Omental fat pad (tissue), 4 donors: ENCODE measurements at places on chromosomes 7 and 10.

DNA sequence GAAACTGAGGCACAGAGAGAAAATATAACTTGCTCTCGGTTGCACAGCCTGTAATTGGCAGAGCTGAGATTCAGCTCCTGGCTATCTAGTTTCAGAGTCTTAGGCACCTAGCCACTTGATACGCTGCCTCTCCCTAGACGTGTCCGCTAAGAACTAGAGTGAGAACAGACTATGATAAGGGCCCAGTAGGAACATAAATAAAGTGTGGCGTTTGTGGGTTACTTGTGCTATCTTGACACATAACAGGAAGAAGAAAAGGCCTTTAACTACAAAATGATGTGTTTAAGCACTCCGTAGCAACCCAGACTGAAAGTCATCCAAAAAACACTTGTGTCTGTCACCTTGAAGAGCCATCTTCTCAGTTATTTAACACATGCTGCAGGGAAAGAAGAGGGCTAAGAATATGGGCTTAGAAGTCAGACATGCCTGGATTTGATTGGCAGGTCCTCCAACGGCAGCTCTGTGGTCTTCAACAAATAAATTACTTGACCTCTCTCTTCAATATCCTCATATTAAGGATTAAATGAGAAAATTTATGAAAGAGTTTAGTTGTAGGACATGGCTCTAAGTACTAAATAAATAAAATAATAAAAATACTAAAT lies 96.2 kb downstream of the SGMS1 start:
- DNase-seq = no peak

DNA sequence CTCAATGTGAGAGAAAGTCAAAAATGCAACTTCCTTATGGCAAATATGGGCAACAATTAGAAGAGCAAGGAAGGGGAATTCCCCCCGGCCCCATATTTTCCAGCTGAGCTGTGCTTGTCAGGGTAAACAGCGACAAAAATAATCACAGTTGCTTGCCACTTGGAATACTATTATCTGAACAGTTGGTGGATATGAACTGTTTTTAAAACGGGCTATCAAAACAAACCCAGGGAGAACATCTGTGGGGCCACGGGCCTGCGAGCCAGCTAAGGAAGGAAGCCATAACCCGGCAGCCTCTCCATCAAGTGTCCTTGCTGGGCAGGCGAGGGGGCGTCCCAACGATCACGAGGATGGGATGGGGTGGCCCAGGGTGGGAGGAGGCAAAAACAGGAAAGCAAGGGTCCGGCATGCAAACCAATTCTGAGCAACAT lies 228.4 kb downstream of the ARHGAP12 start:
- DNase-seq = no peak

DNA sequence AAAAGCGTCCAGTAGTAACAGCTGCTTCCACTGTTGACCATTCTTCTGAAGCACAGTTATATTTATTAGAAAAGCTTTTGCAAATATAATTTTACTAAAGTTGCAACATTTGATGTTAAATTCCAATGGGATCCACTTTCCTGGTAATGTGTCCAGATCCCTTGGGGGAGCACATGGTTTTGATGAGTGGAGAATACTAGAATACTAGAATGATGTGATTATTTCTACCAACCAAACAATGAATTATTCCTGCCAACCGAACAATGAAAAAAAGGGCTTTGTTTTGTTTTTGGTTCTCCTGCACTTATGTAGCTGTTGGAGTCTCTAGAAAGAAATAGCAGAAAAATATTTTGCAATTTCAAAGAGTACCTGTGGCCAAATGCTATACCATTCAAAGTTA lies 59.1 kb downstream of the BPGM start:
- no peak for DNase-seq

DNA sequence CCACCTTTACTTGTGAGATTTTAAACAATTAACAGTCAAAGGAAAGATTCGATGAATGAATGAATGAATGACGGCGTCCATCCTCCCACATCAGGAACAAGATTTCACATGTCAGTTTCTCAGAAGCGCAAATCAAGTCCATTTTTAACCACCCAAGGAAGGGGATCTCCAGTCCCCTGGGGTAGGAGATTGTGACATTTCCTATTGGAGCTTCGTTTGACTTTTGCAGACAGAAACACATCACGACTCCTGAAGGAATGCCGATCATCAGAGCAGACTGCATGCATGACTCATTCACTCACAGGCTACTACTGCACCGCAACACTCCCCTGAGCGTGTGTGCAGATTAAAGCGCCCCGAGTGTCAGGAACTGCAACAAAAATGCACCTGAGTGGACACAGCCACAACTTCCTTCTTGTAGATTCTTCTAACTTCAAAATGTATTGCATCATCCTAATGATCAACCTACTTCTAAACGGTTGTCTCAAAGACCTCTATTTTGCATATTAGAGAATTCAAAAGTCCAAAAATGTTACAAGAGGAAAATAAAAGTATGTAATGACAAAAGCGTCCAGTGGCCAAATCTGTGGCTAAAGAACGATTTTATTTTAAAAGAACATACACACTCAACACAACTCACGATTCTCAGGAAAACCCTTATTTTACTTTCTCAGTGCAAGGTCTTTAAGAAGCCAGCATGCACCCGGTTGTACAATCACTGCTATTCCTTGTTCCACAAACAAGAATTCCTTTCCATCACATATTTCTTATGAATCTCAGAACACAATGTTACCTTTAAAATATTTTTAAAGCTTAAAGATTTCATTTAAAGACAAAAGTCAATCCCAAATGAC lies 172.6 kb downstream of the FAM107B start:
- no peak for DNase-seq

DNA sequence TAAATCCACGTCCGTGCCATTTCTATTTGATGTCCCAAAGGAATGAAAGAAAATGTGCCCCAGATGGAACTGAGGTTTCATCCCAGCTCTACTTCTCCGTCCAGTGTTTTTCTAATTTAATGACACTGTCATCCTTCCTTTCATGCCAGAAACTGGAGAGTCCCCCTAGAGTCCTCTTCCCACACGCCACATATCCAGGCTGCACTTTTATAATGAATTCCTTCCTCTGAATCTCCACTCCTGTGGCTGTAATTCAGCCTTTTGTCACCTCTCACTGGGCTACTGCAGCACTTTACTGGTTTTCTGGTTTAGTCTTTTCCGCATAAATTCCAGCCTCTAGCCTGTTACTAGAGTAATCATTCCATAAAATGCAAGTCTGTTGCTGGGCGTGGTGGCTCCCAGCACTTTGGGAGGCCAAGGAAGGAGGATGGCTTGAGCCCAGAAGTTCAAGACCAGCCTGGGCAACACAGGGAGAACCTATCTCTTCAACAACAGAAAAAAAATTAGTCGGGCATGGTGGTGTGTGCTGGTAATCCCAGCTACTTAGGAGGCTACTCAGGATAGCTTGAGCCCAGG lies 142.6 kb upstream of the RHEB start:
- DNase-seq = no peak

DNA sequence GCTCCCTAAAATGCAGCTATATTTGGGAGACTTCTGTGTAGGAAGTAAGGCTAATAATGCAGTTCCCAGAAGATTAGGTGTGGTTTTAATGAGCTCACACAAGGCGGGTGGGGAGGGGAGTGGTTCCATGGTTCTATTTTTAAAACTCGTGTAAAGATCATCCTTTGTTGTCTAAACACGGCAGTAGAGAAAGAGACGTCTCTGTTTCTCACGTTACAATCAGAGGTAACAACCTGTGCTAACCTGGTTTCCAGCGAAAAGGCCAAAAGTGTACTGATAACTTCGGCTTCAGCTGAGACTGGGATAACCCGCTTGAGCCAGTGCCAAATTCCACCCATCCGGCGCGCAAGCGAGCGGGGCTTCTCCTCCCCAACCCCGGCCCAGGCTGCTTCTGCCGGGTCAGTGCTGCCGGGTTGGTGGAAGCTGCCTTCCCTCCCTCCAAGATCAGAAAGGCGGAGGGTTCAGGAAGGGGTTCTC lies 2.5 kb upstream of the MAP3K8 start:
- no peak for DNase-seq

DNA sequence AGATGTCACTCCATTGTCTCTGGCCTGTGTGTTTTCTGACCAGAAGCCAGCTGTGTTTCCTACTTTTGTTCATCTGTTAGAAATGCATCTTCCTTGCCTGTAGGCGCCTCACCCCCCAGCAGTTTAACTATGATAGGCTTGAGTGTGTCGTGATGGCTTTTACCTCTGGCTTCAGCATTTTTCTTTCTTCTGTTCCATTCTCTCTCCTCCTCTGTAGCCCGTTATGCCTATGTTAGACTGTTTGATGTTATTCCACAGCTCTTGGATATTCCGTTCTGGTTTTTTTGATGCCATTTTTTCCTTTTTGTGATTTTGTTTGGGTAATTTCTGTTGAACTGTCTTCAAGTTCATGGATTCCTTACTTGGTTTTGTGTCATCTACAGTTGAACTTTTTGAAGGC lies 17.9 kb downstream of the MMP21 start:
- DNase-seq = no peak

DNA sequence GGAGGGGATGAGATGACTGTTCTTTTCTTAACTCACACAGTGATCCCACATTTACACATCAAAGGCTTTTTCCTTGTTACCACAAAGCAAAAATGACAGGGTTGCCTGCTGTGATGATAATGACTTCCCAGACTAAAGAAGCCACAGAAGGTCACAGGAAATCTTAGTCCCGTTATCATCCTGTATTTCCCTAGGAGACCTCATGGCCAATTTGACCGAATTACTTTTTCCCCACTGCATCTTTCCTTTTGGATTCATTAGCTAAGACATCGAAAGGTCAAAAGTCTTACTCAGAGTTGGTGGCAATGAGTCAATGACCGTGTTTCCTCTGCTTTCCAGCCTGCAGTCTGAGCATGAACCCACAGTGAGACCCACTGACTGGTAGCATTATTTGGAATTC lies 130.1 kb upstream of the INHBA start:
- no peak for DNase-seq

DNA sequence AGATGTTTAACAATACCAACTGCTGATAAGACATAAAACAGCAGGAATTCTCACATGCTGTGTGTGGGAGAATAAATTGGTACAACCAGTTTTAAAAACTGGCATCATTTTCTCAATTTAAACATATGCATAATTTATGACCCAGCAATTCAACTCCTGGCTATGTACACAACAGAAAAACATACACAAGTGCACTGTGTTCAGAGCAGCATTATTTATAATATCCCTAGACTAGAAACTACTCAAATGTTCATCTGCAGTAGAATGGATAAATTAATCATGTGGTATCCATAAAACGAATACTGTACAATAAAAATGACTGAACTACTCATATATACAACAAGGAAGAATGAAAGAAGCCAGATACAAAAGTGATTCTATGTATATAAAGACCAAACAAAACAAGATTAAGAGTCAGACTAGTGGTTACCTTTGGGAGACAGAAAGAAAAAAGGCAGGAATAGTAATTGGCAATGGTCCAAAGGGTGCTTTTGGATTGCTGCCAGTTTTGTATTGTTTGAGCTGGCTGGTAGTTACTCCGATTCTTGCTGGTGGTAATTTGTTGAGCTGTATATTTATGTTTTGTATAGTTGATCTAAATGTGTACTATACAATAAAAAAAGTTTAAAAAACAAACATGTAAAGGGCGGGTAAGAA lies 306.0 kb downstream of the TFEC start:
- DNase-seq = no peak

GRCh38 chr7:124295289-124295688 lies 262.4 kb upstream of the TMEM229A start:
- DNase-seq = no peak

GRCh38 chr7:107564553-107565298 lies 955 bp downstream of the DUS4L start:
- no peak for DNase-seq

DNA sequence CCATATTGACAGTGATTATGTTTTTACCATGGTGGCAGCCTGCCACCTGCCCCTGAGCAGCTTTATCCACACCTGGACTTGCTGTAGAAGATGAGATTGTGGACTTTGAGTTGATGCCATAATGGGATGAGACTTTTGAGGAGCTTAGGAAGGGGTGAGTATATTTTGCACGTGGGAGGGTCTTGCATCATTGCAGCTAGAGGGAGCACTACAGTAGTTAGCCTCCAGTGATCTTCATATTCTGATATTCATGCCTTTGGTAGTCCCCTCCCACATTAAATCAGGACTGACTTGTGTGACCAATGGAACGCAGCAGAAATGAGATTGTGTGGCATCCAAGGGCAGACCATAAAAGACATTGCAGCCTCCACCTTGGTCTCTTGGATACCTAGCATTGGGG lies 18.2 kb upstream of the COL13A1 start:
- no peak for DNase-seq

DNA sequence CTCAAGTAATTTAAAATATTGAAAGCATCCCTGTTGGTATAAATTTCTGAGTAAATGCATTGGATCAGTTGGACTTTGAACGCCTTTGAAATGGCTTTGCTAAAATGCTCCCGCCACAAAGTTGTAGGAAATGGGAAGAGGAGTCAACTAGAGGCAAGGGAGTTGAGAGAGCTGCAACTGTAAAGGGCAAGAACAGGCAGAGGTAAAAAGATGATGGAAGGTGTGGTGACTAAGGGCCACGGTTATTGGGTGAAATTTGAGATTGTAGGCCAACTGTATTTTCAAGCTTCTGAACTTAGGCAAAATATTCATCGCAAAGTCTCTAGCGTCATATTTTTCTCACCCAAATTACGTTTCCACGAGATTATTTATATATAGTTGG lies 595 bp upstream of the SUMF2 start:
- DNase-seq = no peak

DNA sequence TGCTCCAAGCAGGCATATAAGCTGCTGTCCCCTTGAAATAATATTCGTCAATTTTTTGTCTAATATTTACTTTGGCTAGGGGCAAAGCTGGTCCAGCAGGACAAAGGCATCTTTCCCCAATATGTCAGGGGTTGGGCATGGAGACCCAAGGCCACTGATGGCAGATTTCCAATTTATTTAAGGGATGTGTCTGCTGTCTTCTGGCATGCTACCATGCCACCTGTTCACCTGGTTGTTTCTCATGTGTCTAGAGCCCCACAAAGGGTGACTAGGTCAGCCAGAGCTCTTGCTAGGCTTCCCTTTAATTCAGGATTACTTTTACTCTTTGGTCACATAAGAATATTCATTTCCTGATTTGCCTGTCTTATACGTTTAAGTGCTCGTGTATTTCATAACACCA lies 22.1 kb upstream of the SYPL1 start:
- no peak for DNase-seq

GRCh38 chr10:120282846-120283492 lies 174.1 kb upstream of the PLPP4 start:
- DNase-seq = no peak

- no peak for DNase-seq
These were observed 312.1 kb downstream of the GPAM start for GRCh38 chr10:111871458-111871857.
